Right hindlimb (tissue), 1 donor: ENCODE measurements at places on chromosomes 2 and 18.
A peak's percentile ranks its signal among the peaks of the same experiment; 100 is the strongest.

DNA sequence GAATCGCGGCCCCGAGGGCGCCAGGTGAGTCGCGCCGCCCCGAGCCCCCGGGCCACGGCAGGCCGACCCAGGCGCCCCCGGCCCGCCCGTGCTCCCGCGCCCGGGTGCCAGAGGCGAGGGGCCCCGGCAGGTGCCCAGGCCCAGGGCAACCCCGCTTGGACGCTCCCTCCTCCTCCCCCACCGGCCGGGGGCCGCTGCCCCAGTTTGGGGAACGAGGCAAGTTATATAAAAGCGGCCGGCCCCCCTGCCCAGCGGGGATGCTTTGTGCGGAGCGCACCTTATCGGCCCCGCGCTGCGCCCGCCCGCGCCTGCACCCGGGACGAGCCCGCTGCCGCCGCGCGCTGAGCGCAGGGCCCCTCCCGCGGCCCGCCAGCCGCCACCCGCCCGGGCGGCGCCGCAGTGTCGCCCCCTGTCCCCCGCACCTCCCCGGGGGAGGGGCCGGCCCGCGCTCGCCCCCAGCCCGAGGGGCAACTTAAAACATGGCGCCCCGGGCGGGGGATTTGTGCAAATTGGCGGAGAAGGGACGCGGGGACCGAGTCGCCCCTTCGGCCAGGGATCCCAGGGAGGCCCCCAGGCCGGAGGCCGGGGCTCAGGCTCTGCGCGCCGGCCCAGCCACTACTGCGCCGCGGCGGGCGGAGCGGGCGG, 639 bp downstream of the EPB41L3 start:
- DNase-seq, result peak; percentile 59

DNA sequence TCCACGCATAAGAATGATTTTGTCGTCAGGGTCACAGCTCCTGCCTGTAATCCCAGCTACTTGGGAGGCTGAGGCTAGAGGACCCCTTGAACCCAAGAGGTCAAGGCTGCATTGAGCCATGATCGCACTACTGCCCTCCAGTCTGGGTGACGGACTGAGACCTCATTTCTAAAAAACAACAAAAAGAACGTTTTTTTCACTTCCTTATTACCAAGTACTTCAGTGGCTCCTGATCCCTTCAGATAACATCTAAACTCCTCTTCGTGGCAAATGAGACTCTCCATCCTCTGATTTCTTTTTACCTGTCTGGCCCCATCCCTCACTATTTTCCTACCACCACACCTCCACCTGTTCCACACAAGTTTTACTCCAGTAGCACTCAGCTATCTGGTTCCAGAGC, 105.4 kb upstream of the TLK1 start:
- no peak for DNase-seq

DNA sequence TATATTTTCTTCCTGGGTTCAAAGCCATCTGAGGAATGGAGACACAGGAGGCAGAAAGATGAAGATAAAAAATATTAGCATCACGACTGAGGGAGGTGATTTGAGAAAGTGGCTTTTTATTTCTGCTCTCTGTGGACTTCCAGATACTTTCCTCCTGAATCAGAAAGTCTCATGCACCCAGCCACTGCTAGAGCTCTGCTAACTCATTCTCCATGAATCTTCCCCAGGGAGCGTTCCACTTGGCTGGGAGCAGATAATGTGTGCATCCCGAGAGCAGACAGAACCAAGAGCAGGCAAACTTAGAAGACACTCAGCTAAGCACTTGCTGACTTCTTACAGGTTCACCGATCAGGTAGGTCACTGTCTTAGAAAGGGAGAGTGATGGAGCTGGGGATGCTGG, 264.1 kb upstream of the THUMPD2 start:
- no peak for DNase-seq

- DNase-seq, result no peak
Measured at GRCh38 chr18:66838340-66838987, 234.6 kb upstream of the CDH19 start.

GRCh38 chr2:151374436-151374835, 17.0 kb downstream of the TNFAIP6 start:
- DNase-seq, result no peak

GRCh38 chr2:189440644-189440946, 679 bp upstream of the WDR75 start:
- DNase-seq, result no peak

GRCh38 chr18:668260-668659, 10.8 kb downstream of the TYMS start:
- DNase-seq, result no peak

DNA sequence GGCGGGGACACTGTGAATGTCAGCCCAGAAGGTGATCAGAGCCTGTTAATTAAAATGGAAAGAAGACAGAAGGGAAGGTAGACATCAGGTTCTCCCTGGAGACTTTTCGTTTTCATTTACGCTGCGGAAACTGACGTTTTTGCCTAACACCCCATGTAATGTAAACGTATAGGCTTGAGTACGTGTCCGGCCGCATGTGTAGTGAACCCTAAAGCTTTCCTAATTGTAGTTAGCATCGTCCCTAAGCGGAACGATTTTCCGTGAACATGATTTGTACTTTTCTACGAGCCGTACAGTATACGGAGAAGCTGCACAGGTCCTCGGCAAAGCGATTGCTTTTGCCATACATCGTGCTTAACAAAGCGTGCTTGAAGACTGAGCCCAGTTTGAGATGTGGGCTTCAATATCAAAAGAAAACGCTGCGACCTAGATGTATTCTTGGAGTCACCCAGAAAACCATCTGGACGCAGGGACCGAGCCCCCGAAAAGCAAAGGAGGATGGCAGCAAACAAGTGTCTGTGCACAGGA, 284 bp downstream of the TIMM21 start:
- no peak for DNase-seq

GRCh38 chr2:44715671-44716081, 225.8 kb upstream of the SIX3 start:
- no peak for DNase-seq

DNA sequence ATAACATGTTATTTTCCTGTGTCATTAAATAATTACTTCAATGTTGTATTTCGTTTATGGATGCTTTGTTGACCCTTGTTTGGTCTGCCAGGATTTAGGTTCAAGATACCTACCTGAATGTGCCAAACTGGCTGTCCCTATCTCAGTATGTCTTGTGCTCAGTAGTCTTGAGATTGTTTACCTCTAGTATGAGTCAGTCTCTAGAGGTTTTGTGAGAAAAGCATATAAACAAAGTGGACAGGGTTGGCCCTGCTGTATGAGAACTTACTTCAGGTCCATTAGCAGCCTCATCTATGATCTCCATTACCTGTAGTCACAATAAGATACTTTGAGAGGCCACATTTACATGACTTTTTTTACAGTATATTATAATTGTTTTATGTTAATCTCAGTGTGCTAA, 17.8 kb downstream of the DDX18 start:
- DNase-seq, result no peak

DNA sequence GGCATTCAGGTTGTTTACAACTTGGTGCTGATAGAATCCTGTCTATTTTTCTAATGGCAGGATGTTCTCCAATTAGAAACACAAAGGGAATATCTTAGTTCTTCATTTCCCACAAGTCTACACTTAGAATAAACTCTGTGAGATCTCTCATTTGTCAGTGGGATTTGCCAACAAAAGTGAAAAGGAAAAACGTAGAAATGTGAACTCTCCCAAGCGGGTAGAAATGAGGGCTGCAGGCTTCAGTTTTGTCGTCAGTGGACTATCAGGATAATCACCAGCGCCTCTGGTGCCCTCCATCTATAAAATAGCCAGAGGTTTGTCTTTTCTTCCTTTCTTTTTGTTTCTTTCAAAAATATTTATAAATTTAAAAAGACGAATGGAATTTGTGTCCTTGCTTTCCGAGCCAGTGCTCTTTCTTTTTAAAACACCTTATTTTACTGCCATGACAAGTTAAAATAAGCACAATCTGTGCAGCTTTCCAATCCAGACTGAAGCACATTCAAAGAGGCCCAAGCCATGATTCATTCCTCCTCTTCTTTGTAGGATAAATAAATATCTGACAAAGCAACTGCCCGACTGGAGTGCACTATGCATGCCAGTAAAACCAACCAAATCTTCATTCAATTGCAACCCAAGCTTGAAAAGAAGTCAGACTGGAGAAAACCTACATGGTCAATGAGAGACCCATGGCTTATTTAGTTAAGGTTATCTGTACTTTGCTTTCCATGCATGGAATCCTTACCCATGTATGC, 185.8 kb downstream of the ANKRD44 start:
- DNase-seq, result no peak

GRCh38 chr2:21643180-21643579, 519.4 kb downstream of the TDRD15 start:
- DNase-seq, result no peak

- DNase-seq, result peak; percentile 55
Measured at GRCh38 chr18:23619388-23619881, 33.1 kb upstream of the NPC1 start.

DNA sequence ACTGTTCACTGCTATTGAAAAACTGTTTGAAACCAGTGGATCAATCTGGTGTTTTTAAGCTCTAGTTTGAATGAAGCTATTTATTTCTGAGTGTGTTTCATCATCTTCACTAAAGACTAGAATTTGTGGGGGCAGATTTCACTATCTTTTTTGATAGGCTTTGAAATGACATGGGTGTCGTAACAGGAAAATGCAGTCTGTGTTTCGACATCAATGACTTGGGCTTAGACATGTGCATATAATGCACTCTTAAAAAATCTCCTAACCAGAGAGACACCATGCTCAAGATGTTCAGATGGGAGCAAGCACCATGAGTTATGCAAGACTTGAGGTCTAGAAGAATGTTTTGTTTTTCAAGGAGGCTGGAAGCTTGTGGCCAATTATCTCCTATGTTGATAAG, 221.6 kb downstream of the GPD2 start:
- no peak for DNase-seq

GRCh38 chr18:69364930-69365329, 35.8 kb upstream of the DOK6 start:
- no peak for DNase-seq

DNA sequence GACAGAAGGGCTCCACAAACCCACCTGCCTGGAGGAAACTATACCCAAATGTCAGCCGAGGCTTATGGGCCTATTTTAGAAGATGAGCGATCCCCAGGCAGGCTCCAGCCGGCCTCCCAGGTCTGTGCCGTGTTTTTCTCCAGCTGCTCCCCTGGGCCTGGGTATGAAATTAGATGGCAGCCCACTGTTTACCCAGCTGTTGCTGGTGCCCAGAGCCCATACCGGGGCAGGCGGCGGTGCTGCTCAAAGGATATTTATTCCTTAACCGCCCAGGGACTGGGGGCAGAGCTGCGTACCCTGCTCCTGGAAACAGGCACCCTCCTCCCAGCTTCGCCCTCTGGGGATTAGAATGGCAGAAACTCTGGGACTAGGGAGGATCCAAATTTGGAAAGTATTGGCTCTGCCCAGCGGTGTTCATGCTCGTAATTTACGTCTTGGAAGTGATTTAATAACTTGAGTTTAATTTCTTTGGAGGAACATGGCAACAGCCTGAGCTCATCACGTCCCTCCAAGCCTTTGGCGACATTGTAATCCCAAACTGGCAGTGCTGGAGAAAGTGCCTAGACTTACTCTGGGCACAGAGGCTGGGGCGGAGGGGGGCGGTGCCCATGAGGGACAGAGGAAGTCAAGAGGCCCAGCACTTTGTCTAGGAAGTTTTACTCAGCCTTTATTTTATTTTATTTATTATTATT, 199.2 kb downstream of the KLHL29 start:
- peak; percentile 62 for DNase-seq

- DNase-seq, result peak; percentile 72
Measured at GRCh38 chr2:45964223-45964841, 312.9 kb downstream of the PRKCE start.

DNA sequence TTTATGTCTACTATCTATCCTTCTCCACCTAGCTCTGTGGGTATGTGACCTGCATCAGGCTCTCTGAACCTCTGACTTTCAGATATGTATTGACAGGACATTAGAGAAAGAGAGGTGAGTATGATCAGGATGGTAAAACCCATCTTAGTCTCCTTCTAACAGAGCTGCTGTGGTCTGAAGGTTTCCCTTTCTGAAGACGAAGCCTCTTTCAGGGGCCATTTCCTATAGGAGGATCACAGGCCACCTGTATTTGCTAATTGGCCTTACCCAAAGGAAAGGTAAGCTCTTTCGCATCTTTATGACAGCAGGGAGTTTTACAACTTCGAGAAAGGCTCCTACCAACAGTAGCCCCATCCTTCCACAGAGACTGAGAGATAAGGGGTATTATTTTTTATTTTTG, 442.9 kb downstream of the KCNJ3 start:
- no peak for DNase-seq

GRCh38 chr2:231174211-231174651, 24.2 kb upstream of the ARMC9 start:
- no peak for DNase-seq

GRCh38 chr2:11852526-11853196, 106.2 kb downstream of the LPIN1 start:
- no peak for DNase-seq

- peak; percentile 87 for DNase-seq
Measured at GRCh38 chr2:191555092-191555742, 122.7 kb upstream of the NABP1 start.

- peak; percentile 69 for DNase-seq
Measured at GRCh38 chr2:218397820-218398436, 1.7 kb upstream of the CTDSP1 start.

DNA sequence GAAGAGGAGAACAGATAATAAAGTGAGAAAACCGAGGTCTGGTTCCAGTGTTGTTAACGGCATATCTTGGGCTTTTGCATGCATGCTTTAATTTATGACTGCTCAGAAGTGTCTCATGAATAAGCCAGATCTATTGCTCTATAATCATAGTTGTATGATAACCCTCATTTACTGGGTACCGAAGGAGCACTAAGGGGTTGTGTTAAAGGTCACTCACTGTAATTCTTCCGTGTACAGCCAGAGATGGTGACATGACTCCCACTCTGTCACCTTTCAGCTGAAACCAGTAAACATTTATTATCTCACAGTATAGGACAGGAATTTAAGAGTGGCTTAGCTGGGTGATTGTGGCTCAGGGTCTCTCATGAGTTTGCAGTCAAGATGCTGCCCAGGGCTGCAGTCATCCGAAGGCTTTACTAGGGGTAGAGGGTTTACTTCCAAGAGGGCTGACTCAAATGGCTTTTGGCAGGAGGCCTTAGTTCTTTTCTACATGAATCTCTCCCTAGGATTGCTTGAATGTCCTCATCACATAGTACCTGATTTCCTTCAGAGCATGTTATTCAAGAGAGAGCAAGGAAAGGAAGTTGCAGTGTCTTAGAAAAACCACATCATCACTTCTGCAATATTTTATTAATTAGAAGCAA, 107.0 kb downstream of the NAB1 start:
- DNase-seq, result no peak

GRCh38 chr18:39586741-39587140, 2021.1 kb upstream of the CELF4 start:
- DNase-seq, result no peak

GRCh38 chr18:50072146-50072545, 122.8 kb downstream of the MYO5B start:
- DNase-seq, result no peak

DNA sequence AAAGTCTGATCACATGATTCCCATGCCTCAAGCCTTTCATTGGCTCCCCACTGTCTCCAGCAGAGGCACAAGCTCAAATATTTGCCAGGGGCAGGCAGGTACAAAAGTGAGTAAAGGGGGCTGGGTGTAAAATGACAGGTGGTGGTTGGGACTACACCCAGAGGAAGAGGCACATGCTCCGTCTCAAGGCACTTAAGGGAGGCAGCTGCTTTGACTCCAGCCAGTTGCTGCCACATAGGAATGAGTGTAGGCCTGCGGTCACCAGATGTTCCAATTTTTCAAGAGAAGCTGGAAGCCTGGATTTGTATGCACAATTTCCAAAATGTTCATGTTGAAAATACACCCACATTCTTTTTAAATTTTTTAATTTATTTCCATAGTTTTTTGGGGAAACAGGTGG, 164.4 kb downstream of the UPP2 start:
- DNase-seq, result no peak

GRCh38 chr2:59874971-59875755, 678.3 kb downstream of the BCL11A start:
- no peak for DNase-seq
